NCI-H2081 (cell line): ENCODE measurements at places on chromosomes 7 and 10.
A peak's percentile ranks its signal among the peaks of the same experiment; 100 is the strongest.

DNA sequence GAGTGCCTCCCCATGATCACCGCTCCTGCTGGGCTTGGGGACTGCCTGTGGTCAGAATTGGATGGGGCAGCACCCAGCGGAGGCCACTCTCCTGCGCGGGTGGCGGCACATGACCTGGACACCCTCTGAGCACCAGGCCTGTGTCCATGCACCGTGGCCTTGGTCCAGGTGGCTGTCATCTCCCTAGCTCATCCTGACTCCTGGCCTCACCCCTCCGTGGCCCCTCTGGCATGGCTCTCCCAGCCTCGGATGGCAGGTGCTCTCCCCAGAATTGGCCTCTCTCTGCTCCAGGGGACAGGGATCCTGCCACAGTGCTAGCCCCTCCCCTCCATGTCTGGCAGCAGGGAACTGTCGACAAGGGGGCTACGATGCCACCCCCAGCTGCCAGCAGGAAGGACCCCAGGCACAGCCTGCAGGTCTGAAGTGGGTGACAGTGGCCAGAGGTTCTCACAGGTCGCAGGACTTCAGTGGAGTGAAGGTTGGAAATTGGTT lies 37.2 kb upstream of the BTBD16 start:
- peak; percentile 2 for DNase-seq

DNA sequence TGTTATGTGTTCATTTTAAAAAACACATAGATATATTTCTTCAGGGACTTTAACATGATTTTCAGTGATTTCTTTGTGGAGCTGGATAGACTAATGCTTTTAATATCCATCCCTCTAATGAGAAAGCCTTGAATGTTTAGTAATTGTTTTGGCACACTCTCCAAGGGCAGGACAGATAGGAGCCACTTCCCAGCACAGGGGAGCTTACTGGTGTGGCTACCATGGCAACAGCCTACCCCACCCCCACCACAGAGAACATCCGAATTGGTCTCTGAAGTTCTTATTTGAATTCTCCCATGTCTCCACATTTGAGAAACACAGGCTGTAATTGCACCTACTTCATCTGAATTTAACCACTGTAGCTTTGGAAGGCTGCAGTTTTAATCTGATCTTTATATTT lies 87.7 kb downstream of the PRKG1 start:
- DNase-seq = no peak

GRCh38 chr10:69239816-69240434 lies 19.8 kb downstream of the HKDC1 start:
- no peak for DNase-seq

GRCh38 chr7:138021889-138022288 lies 20.0 kb upstream of the CREB3L2 start:
- no peak for DNase-seq

- no peak for DNase-seq
Observed at GRCh38 chr10:79241990-79242619, 105.2 kb upstream of the PPIF start.

- DNase-seq = no peak
Observed at GRCh38 chr7:73678862-73679261, 4.4 kb downstream of the DNAJC30 start.

GRCh38 chr10:13496931-13497330 lies 31.9 kb downstream of the BEND7 start:
- DNase-seq = no peak

- no peak for DNase-seq
Observed at GRCh38 chr10:126196281-126196680, 192.0 kb downstream of the ADAM12 start.

GRCh38 chr7:27914409-27914808 lies 174.4 kb downstream of the TAX1BP1 start:
- DNase-seq = no peak

- peak; percentile 44 for DNase-seq
Observed at GRCh38 chr10:97278491-97278989, 13.9 kb downstream of the ARHGAP19 start.

GRCh38 chr10:35563261-35563891 lies 41.8 kb upstream of the GJD4 start:
- DNase-seq = peak; percentile 51

DNA sequence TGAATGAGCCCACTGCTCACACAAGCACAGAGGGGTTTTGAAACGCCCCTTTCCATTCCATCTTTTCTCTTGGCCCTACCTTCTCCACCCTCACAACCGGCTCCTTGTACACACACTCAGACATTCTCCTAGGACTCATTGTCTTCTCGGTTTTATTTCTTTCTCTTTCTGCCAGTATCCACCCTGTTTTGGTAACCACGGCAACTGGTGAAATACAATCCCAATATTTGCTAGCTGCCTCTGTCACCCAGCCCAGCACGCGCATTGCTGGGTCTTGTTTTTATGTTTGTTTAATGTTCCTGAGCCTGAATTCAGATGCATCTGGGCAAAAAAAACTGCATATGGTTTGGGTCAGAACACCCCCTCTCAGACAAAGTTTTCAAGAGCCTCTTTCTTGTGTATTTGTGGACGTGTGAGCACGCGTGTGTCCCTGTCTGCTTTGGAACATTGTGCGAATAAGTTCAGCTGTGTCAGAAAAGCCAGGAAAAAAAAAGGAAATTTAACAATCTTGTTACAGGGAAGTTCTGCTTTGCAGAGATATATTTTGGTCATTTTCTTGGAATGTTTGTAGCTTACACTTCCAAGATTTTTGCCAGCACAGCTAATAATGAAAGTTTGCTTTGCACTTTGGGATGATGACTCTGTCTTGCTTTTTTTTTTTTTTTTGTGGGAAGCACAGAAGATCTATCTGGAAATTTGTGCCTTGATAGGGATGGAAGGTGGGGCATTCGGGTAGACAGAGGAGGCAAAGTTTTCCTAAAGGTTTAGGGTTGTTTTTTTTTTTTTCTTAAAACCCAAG lies 225.9 kb downstream of the TRIL start:
- peak; percentile 63 for DNase-seq

DNA sequence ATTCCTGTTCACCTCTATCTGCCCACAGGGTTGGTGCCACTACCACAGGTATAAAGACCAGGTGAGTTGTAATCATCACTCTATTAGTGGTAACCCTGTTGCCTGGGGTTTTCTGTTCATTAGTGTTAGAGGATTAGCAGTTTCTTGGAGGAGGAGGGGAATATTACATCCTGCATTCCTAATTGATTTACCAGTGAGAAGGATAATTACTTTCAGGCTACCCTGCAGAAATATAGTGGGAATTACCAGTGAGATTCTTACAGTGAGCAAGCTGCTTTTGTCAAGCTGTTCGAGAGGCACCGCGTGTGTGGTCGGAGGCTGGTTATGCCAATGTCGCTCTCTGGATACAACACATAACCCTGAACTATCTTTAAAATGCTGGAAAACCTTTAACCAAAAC lies 280.7 kb downstream of the SORCS3 start:
- no peak for DNase-seq

- no peak for DNase-seq
Observed at GRCh38 chr7:132114411-132114810, 461.9 kb downstream of the PLXNA4 start.

- DNase-seq = no peak
Observed at GRCh38 chr10:117536866-117537435, 5.6 kb upstream of the EMX2 start.

DNA sequence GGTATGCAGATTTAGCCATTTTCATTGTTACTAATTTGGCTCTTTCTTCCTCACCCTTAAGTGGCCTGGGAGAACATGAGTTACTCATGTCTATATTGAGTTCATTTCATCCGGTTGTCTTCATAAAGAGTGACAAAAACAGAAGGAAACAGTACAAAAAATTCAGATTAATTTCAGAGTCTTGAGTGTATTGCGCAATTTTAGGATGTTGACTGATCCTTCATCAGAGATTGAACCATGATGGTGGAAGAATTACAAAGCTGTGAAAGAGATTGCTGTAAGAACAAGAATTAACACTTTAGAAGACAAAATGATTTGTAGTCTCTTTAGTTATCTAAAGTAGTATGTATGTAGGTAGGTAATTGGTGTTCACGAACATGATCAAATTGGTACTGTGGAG lies 194.0 kb upstream of the PPP1R3A start:
- no peak for DNase-seq

DNA sequence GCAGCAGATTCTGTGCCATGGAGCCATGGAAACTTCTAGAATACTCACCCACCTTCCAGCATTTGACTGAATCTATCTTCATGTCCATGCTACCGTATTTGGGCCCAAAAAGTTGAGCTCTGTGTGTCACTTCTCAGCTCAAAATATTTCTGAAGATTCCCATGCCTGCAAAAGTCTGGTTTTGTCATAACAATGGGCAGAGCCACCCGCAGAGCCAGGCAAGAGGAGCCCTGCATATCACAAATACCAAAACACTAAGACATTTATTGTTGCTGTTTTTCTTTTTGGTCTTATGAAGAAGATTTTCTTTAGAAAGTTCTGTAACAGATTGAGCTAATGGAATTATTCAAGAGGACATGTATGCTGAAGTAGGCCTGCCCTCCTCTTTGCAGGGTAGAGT lies 68.1 kb downstream of the PRTFDC1 start:
- no peak for DNase-seq

GRCh38 chr7:87356448-87356847 lies 11.0 kb downstream of the CROT start:
- DNase-seq = no peak

- no peak for DNase-seq
Observed at GRCh38 chr10:84837877-84838276, 509.5 kb downstream of the CCSER2 start.

DNA sequence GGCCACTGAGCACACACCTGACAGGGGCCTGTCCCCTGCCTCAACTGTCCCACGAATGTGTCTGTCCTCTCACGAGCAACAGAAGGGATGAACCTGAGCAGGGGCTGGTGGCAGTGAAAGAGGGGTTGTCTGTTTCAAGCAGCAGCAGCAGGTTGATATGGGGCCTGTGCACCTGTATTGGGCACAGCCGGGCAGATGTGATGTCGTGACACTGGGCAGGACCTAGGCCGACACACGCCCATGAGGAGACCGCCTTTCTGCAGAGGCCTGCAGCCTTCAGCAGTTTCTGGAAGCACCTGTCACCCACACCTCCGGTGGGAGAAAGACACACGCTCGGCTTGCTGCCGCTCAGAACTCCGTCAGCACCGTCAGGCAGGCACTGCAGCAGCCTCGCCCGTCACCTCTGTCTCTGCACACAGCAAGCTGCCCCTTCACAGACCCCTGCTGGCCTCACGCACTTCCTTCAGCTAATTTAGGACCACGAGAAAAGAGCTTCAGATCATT lies 48.5 kb downstream of the AMZ1 start:
- no peak for DNase-seq

GRCh38 chr10:24731942-24732341 lies 8.3 kb upstream of the ARHGAP21 start:
- DNase-seq = no peak

DNA sequence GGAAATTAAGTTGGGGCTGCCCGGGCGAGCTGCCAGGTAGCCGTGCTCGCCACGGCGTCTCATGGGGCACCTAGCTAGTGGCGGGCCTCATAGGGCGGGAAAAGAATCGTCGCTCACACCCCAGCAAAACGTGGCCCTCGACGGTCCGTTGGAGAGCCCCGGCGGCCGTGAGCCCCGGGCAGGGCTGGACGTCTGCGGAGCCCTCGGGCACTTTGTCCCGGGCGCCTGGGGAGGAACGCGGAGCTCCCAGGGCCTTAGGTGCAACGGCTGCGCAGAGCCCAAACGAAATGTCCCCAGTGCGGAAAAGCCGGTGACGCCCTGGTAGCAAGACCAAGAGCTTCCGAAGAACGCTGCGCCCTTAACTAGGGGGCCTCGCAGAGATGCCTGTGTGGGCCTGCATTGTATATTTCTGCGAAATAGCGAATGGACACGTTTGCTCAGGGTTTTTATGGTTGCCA lies 866 bp upstream of the SFMBT2 start:
- DNase-seq = no peak
